ENCODE measurements at places on chromosomes 2 and 18.

- DNase-seq, result no peak
Measured at GRCh38 chr2:79723830-79724229, 211.0 kb downstream of the CTNNA2 start.

- no peak for DNase-seq
Measured at GRCh38 chr2:190698895-190699294, 50.0 kb downstream of the NAB1 start.

DNA sequence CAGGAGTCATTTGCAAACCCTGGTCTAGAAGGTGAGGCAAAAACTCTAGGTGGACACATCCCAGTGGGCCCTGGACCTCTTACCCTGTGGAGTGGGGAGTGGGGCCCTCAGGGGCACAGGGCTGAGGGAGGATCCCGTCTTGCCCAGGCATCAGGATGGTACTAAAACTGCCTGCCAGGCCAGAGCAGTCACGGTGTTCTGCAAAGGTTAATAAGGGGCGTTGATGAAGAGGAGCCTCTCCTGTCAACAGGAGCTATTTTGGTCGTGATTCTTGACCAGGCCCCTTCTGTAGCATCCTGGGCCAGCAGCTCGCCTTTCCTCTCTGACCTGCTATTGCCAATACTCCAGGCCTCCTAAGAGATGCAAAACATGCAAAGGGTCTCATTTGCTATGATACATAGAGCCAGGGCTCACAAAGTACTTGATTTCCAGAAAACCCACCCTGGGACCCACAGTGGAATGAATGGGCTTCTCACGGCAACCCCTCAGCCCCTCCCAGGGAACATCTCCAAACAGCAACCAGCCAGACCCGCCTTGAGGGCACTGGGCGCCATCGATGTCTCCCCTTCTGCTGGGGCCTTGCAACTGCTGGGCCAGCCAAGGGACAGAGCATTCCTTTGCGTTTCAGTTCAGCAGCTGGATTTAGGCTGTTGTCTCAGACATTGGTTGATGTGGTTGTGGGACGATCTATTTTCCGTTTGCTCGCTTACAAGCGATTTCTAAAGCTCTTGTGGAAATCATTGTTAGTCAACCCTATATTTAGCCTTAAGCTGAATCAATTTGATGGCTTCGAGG is 111.1 kb downstream of the PDCL3 start:
- DNase-seq, result no peak

DNA sequence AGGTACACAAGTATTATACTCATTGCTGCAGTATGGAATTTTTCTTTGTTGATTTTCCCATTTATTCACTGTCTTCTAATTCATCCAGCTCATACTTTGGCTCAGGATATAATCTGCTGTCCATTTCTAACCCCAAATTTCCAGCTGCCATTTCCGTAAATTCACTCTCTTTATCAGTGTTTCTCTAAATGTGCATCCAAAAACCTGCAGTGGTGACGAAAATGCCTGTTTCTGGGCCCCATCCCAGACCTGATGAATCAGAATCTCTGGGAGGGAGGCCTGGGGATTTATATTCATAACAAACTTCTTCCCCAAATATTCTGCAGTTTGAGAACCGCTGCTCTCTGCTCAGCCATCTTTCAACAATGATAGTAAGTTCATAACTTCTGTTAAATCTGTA is 86.6 kb downstream of the VWC2L start:
- DNase-seq, result no peak

DNA sequence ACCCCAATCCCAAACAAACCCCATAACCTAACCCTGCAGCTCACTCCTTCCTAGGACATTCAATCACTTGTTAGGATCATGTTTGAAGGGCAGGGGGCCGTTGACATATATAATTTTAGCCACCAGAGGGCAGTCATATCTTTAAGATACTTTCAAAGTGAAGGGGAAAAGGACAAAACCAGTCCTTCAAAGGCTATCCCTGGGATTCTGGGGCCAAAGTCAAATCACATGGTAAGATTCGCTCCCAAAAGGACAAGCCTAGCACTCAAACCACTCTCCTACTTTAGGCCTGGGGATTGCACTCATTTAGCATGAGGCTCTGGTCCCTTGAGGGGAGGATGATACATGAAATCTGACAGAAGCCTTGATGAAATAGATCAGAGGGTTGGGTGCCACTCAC is 44.6 kb downstream of the HAUS1 start:
- DNase-seq, result peak; percentile 6

DNA sequence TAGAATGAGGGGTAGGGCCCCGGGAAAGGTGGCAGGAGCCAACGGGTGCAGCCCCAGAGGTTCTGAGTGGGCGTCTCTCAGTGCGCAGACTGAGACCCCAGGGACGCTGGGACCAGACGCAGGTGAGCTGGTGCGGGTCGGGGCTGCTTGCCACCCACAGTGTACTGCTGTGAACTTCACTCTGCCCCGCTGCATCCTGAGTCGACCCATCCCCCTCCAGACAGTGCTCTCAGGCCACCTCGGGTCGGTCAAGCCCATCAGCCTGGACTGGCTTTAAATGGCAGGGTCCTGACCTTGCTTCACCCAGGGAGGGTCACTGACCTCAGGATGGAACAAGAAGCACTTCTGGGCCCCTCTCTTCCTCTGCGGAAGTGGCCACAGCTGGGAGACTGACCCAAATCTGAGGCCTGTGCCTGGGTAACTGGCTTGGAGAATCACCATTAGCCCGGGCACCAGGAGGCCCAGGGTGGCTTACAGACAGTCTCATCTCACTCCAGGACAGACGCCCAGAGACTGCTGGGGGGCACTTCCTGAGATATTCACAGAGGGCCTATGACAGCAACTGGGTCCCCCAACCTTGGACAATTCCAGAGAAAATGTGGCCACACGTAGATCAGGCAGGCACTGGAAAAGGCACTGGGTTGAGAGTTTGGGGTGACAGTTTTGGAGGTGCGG is 23.7 kb upstream of the BOK start:
- DNase-seq, result no peak

- no peak for DNase-seq
Measured at GRCh38 chr2:235045336-235045972, 93.6 kb downstream of the SH3BP4 start.

DNA sequence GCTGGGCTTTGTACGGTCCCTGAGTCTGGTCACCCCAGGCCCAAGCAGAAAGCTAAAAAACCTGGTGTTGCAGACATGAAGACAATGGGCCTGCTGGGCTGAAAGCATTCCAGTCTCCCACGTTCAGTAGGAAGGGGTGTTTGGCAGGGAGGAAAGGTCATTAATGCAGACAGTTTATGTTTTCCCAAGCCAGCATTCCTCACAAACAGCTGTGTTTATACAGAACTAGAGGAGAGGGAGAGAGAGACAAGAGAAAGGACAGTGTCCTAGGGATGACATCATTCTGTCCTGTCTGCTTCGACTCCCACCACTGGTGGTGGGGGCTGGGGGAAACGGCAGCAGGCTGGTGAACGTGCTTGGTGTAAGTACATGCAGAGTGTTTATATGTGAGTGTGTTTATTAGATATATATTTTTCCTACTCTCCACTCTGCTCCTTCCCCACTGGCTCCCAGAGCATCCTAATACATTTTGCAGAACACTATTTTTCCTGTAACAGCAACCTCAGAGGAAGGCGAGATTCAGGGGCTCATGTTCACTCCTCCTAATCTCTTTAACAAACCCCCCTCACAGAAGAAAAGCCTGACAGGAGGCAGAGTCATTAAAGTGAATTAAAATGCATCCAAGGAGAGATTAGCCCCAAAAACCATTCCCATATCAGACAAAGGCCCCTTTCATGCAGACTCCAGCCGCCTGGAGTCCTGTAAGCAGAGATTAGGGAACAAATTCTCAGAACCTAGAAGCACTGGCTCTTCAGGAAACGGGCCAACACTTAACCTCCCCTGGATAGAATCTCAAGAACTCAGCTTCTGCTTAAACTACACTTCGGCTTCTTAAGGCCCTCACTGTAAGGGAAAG is 380.4 kb downstream of the TNS1 start:
- DNase-seq, result peak; percentile 7

DNA sequence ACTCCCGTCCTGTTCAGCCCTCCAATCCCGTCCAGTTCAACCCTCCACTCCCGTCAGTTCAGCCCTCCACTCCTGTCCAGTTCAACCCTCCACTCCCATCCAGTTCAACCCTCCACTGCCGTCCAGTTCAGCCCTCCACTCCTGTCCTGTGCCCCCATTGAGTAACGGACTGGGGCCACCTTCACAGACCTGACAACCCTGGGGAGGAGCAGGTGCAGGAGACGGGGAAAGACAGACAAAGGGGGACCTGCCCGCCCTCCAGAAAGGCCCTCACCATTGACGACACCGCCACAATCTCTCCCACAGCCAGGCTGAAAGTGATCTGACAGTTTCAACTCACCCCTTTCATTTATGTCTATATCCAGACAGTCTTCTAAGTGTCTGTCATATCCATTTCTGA is 72.2 kb downstream of the EIPR1 start:
- DNase-seq, result no peak

GRCh38 chr2:196336207-196336606 is 164.8 kb upstream of the STK17B start:
- no peak for DNase-seq

DNA sequence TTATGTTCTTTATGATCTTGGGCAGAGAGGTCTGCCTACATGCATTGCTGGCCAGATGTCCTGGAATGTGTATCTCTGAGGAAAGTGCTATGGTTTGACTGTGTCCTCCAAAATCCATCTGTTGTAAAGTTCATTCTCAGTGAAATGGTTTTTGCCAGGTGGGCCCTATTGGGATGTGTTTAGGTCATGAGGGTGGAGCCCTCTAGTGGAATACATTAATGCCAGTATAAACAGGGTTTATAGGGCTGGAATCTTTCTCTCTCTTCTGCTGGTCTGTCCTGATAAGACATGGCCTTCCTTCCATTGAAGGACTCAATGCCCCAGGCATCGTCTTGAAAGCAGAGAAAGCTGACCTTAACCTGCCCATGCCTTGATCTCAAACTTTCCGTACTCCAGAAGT is 258.5 kb downstream of the RPIA start:
- no peak for DNase-seq

- no peak for DNase-seq
Measured at GRCh38 chr2:190459881-190460280, 51.7 kb downstream of the MFSD6 start.

DNA sequence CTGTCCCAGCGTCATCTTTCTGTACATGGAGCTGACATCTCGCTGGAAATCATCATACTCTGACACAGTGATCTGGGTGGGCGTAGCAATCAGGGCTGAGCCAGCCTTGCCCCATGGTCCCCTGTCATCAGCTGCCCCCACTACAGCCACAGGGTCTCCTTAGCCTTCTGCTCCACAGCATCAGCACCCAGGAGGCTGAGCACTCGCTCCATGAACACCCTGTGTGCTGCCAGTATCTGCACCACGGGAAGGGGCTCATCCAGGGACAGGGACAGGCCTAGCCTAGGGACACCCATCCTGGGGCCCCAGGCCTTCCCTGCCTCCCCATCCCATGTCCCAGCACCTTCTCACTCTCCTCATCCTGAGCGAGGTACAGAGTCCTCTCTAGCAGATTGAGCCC is 11.4 kb downstream of the ALPG start:
- no peak for DNase-seq

GRCh38 chr2:9761577-9761976 is 81.7 kb upstream of the TAF1B start:
- DNase-seq, result no peak

DNA sequence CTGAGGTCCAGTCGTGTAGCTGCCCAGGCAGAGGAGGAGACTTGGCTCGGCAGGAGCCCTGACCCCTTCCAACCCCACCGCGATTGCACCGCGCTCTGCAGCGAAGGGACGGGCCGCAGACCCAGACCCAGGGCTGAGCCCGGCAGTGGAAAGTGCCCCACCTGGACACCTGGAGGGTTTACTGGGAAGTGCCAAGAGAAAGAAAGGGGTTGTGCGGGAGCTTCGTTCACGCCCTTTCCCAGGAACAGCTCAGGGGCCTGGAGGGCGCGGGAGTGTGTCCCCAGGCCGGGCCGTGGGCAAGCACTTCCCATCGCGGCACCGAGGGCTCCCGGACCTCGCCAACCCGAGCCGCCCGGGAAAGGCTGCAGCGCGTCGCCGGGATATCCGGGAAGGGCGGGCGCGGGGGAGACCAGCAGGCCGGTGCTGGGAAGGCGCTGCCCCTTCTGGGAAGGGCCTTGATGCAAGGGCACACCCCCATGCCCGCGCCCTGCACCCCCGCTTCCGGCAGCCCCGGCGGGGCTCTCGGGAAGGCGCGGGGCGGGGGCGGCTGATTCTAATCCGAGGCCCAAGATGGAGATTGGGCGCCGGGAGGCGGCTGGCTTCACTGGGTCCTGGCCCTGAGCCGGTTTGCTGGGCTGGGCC is 36.1 kb upstream of the MRPL33 start:
- DNase-seq, result peak; percentile 20

DNA sequence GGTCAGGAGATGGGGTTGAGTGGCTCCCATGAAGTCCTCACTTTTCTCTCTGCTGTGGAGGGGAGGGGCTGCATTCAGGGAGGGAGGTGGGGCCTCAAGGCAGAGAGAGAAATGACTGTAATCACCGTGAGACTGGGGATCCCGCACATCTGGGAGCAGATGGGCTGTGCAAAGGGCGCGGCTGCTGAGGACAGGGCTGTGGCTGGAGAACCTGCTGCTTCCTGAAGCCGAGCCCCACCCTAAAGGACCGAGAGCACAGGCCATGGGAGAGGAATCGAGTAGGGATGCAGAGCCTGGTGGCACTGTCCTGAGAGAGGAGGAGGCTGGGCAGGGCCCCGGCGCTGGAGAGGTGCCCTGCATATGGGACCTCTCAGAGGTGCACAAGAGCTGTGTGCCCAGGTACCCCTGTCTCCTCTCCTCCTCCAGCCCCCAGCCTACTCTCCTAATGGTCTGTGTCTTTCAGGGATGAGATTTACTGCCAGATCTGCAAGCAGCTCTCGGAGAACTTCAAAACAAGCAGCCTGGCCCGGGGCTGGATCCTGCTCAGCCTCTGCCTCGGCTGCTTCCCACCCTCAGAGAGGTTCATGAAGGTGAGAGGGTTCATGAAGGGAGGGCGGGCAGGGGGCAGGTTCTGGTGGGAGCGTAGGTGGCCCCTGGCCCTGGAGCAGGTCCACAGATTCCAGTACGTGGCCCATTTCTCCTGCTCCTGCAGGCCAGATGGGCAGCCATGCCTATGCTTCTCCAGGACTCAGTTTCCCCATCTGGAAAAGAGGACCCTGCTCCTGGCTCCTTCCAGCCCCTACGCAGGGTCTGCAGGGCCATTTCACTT is 25.9 kb upstream of the GPR17 start:
- no peak for DNase-seq

DNA sequence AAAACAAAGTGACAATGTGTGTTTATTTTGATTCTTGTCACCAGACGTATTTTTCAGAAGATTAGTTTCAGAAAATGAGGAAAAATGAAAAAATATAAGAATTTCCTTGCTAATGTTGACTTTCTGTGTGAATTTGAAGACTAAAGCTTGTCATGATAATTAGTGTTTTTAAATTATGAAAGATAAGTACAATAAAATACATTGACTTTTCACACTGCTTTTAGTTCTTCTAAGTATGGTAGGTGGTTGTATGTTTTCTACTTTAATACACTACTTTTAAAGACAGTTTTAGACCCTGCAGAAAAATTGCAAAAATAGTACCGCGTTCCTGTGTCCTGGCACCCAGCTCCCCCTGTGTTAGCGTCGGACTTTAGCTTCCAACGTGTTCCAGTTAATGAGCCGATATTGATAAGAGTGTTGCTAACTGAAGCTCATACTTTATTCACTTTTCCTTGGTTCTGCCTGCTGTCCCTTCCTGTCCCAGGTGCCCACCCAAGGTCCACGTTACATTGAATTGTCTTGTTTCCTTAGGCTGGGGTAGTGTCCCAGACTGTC is 695 bp downstream of the RBFA start:
- DNase-seq, result no peak

- DNase-seq, result no peak
Measured at GRCh38 chr2:235835810-235836209, 332.4 kb downstream of the GBX2 start.

GRCh38 chr18:56505971-56506370 is 132.4 kb downstream of the TXNL1 start:
- no peak for DNase-seq
